ENCODE measurements at places on chromosomes 5 and 9. TPM values are rescaled to one million over a fixed set of nuclear protein-coding genes. Genes with fewer than 3 reads are reported as not detected.

- H3K4me1 ChIP-seq, result peaks cover 5% of the 10 kb centered on the region
- H3K4me3 ChIP-seq, result no peak overlapping the region
- no peak overlapping the region for H3K27ac ChIP-seq
- H3K36me3 ChIP-seq, result no peaks in the 10 kb centered on the region
Observed at GRCh38 chr9:131889437-131890251, 149.8 kb upstream of the RAPGEF1 start.

DNA sequence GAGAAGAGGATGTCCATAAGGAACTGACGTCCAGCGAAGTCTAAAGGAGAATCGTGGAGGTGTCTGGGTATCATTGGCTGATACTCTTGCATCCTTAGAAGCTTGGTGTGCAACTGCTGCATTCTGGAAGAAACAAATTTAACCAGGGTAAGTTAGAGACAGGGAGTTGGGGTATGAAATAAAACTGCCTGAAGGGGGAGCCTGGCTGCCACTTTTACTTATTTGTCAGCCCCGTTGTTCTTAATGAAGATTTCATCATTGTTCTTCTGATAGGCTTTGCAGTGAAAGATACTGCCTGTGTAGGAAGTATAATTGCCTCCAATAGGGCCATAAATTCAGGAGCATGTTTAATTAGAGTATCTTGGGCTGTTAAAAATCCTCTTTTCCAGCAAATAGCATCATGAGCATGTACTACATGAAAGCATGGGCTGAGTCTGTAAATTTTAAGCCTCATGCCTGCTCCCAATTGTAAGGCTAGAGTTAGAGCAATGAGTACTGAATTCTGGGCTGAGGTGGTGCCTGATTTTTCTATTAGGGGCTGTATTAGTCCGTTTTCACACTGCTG lies 1264.5 kb upstream of the ACO1 start:
- no peak for DNase-seq
- no peak overlapping the region for H3K27ac ChIP-seq
- H3K4me3 ChIP-seq, result no peak overlapping the region
- no peaks in the 10 kb centered on the region for H3K36me3 ChIP-seq

- H3K4me3 ChIP-seq, result no peak overlapping the region
- H3K27ac ChIP-seq, result no peak overlapping the region
- peaks cover 15% of the 10 kb centered on the region for H3K4me1 ChIP-seq
- no peaks in the 10 kb centered on the region for H3K27me3 ChIP-seq
- DNase-seq, result no peak
Observed at GRCh38 chr9:16308645-16309044, 561.8 kb downstream of the BNC2 start.

GRCh38 chr5:96067894-96068614 lies 106.4 kb upstream of the ELL2 start:
- peaks cover 8% of the 10 kb centered on the region for H3K4me1 ChIP-seq
- DNase-seq, result no peak
- no peaks in the 10 kb centered on the region for H3K36me3 ChIP-seq
- H3K4me3 ChIP-seq, result no peak overlapping the region
- no peaks in the 10 kb centered on the region for H3K27me3 ChIP-seq
- no peak overlapping the region for H3K27ac ChIP-seq

DNA sequence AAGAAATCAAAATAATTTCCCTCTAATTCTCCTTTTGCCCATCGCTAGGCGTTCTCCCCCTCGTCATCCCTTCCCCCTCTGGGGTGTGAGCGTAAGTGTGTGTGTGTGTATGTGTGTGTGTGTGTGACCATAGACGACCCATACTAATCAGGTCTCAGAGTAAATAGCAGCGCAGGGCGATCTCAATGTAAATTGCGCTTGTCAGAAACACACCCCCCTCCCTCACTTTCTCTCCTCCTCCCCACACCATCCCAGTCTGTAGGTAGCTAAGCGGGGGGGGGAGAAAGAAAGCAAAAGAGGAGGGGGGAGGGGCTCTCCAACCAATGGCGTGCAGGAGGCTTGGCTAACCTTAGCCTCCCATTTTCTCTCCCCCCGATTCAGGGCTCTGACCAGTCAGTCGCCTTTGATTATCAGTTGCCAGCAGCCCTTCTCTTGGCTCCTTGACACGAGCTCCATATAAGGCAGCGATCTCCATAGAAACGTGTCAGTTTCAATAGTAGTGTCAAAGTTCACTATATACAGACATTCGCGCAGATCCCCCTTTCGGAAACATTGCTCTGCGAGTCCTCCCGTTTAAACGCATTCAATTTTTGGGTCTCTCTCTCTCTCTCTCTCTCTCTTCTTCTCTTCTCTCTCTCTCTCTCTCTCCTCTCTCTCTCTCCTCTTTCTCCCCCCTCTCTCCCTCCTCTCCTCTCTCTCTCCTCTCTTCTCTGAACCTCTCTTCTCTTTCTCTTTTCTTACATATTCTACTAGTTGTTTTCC lies at the start of gene NR2F1:
NR2F1 (plus strand) TSS at position 546 of the 762 bp plus-strand sequence. CDS start 1,802 bp downstream, outside the sequence.
- peak within 1 kb of the TSS; percentile 66 for H3K27ac ChIP-seq
- H3K4me1 ChIP-seq, result peaks cover 14% of the 10 kb centered on the region
- H3K27me3 ChIP-seq, result peaks cover 21% of the 10 kb centered on the region
- no peak for DNase-seq
- peak within 1 kb of the TSS; percentile 62 for H3K4me3 ChIP-seq

DNA sequence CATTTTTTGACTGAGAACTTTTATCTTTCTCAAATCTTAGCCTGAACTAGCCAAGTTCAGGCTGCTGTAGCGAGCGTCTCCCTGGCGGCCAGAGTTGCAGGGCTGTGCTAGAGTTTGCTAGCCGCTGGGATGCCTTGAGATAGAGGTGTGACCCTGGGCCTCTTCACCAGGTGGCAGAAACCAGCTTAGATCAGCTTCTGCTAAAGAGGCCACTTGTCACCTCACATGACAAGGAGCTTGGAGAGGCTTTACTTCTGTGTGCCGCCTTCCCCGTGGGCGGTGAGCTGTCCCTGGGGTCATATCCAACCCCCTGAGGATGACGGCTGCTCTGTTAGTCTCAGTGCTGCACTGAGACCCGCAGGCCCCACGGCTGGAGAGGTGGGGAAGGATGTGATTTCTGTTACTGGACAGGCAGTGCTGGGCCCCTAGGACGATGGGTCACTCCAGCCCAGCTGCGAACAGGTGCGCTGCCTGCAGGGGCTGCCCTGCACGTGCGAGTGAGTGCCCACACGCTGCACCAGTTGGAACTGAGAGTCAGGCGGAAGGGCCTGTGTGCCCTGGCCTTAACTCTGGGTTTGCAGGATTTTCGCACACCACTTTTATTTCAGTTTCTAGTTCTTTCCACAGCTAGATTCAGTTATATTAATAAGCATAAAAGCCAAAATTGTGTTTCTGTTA lies 63.8 kb downstream of the EHMT1 start:
- no peaks in the 10 kb centered on the region for H3K36me3 ChIP-seq
- DNase-seq, result no peak
- no peak overlapping the region for H3K4me3 ChIP-seq
- no peaks in the 10 kb centered on the region for H3K4me1 ChIP-seq

DNA sequence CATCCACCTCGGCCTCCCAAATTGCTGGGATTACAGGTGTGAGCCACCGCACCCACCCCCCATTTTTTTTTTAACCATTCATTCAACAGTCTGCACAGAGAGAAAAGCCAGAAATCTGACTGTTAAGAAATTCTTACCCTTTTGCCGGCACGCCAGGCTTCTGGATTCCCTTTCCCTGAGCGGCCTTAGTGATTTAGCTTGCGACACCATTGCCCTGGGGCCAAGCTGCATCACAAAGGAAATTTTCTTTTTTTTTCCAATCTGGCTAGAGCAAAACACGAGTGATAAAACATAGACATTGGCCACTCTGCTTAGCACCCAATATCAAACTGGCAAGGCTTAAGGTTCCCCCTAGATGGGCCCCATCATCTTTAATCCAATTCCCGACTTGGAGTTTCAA lies 21.2 kb upstream of the ATOSB start:
- H3K27ac ChIP-seq, result no peak overlapping the region
- no peaks in the 10 kb centered on the region for H3K27me3 ChIP-seq
- no peak for DNase-seq

GRCh38 chr9:32264170-32264864 lies 120.1 kb upstream of the ACO1 start:
- no peak overlapping the region for H3K27ac ChIP-seq
- no peaks in the 10 kb centered on the region for H3K36me3 ChIP-seq
- DNase-seq, result no peak

DNA sequence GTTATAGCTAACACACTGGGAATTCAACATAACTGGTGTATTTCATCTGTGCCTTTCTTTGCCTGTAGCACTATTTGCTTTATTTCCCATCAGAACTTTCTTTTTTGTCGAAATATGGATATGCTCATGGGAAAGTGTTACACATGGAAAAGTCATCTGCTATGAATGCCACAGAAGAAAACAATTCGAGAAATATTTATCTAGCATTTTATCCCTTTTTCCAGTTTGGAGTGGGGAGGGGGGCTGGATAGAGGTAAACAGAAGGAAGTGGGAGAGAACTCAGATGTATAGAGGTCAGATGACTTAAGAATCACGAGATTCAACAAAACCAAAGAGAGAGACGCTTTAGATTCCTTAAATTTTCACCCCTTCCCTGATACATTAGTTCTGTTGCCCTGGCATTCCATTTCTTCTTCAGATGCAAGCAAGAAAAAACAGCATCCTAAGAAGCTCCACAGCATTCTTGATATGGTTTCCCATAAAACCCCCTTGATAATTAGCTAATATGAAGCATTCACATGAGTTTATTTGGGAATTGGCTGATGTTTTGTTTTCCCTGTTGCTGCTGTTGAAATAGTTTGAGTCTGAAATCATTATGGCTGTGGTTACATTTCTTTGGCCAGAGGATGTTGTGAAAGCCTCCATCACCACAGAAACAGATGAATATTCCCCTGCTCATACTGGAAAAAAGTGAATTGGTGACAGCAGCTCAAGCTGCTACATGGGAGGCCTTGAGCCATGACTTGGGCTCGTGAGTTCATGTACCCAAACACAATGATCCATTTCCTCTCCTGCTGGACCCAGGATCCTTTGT lies 335.8 kb upstream of the DAB2 start:
- no peaks in the 10 kb centered on the region for H3K27me3 ChIP-seq
- H3K4me3 ChIP-seq, result no peak overlapping the region
- H3K27ac ChIP-seq, result peak overlapping the region; percentile 23
- H3K36me3 ChIP-seq, result no peaks in the 10 kb centered on the region

DNA sequence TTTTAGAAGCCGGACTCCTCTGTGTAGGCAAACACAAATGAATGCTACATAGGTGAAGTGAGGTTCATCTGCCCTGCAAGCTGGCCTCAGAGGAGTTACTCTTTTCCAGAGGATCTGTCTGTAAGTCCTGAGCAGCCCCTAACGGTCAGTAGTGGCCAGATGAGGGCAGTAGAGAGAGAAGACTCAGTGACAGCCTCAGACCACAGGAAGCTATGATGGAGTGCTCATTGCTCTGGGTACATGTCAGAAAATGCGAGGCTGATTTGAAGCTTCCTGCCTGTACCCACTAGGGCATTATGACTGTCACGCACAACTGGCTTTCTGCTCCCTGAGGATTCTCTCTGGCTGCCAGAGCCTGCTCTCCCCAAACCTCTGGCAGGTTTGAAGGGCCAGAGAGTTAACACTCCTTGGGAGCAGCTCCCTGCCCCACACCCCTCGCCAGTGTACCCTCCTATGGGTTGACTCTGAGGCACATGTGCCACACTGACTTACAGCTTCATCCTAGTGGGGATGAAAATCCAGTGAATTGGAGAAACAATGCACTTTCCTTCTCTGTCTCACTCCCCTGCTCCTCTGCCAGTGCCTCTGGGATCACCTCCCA lies 141.5 kb downstream of the GABRG2 start:
- no peaks in the 10 kb centered on the region for H3K4me1 ChIP-seq
- no peak overlapping the region for H3K4me3 ChIP-seq
- H3K27me3 ChIP-seq, result no peaks in the 10 kb centered on the region
- H3K36me3 ChIP-seq, result no peaks in the 10 kb centered on the region
- H3K27ac ChIP-seq, result no peak overlapping the region

GRCh38 chr5:139638090-139638735 lies 9.9 kb upstream of the CXXC5 start:
- H3K4me3 ChIP-seq, result peak overlapping the region; percentile 54
- H3K27ac ChIP-seq, result peak overlapping the region; percentile 91
- H3K4me1 ChIP-seq, result peaks cover 47% of the 10 kb centered on the region

DNA sequence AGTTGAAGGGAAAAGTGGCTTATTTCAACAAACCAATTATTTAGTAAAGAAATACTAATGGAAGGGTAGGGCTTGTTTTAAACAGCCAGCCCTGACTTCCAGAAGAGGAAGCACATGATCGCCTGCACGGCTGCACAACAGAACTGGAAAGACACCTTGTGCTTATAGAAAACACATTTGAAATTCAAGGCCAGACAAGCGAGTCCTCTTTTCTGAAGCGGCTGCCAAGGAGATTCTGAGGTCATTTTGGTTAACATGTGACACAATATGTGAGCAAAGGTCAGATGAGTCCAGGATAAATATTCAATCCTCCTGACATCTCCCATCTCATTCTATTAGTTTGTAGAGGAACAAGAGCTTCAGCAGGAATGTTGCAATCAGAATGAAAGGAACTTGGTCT lies 461.4 kb upstream of the ST8SIA4 start:
- H3K4me3 ChIP-seq, result no peak overlapping the region
- H3K4me1 ChIP-seq, result no peaks in the 10 kb centered on the region
- H3K36me3 ChIP-seq, result no peaks in the 10 kb centered on the region
- DNase-seq, result no peak
- no peak overlapping the region for H3K27ac ChIP-seq

DNA sequence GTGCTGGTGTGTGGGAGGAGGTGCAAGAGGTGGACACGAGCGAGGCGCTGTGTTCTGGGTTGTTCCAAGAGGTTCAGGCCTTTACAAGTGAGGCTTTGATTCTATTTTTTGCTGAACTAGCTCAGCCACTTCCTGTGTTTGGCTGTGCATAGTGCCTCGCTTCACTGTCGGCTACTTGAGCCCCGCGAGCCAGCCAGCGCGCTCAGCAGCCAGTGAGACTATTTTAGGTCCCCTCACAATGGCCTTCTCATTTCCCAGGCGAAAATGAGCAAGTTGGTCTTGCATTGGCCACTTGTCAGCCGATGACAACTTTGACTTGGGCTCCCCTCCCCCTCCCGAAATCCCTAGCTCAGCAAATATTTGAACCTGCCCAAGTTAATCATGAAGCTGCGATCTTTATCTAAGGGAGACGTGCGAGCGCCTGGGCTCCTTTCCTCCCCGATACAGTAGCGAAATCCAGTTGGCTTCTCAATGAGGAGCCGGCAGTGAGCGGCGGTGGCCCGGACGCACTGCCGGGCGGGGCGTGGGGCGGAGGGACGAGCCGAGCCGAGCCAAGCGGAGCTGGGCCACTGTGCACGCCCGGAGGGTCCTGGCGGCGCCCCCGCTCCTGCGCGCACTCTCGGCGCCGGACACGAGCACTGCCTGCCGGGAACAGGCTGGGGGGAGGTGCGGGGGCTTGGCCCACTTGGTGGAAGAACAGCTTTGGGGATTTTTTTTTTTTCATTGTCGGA lies 72.6 kb downstream of the PIK3R1 start:
- H3K4me3 ChIP-seq, result peak overlapping the region; percentile 39
- peaks cover 100% of the 10 kb centered on the region for H3K4me1 ChIP-seq
- H3K27ac ChIP-seq, result peak overlapping the region; percentile 92
- H3K36me3 ChIP-seq, result no peaks in the 10 kb centered on the region
- H3K27me3 ChIP-seq, result no peaks in the 10 kb centered on the region

GRCh38 chr5:167460449-167461020 lies 830.9 kb upstream of the WWC1 start:
- no peak overlapping the region for H3K27ac ChIP-seq
- H3K27me3 ChIP-seq, result no peaks in the 10 kb centered on the region
- H3K36me3 ChIP-seq, result no peaks in the 10 kb centered on the region
- DNase-seq, result no peak
- no peak overlapping the region for H3K4me3 ChIP-seq

Gene PHF24
- 0.09 TPM for total RNA-seq

Gene ARHGEF37
- 14.5 TPM for total RNA-seq

Gene RGS7BP
- 0.08 TPM for total RNA-seq
